ENCODE measurements at places on chromosomes 6 and 20. TPM values are rescaled to one million over a fixed set of nuclear protein-coding genes. Genes with fewer than 3 reads are reported as not detected.

Gene SKIC2
- 21.6 TPM for polyA plus RNA-seq

Gene LRRC1
- polyA plus RNA-seq, result 3.8 TPM

Gene VIP
- polyA plus RNA-seq, result not detected

GRCh38 chr6:21908161-21908848 is 314.8 kb downstream of the SOX4 start:
- no peak for DNase-seq

Gene LY6G5C
- polyA plus RNA-seq, result 2.0 TPM

DNA sequence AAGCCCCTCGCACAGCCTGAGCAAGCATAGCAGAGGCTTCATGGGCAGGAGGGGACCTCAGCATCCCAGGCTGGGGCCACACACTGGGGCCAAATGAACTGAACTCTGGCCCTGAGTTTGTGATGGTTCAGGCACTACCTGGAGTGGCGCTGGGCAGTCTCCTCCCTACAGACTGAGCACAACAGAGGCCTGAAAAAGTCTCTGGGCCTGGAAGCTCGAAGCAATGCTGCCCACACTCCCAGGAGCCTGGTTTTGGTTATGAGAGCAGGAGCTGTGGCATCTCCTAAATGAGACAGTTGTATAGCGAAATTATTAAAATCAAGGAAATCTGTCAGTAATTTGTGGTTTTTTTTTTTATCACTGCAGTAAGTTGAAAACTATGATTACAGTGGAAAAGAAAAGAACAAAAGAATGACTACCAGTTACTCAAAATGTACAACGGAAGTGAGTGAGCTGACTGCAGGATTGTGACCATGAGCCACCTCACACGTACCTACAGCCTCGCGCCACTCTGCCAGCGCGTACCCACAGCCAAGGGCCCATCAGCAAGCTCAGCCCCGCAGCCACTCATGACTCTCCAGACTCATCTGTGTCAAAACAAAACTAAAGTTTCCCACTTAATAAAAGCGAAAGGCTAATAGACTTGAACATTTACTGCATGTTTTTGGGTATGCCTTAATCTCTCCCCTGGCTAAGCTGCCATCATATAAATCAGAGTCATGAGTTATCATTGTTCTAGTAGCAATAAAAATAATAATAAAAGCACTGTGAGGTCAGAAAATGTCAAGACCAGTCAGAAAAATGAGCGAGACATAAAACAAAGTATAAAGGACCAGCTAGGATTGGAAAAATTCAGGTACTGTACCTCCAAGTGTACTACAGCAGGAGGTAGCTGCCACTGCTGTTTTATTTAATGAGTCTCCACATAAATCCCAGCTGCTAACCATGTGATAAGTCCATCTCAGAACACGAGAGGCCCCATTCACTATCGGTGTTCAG is 177.0 kb downstream of the FOXC1 start:
- peak; percentile 30 for DNase-seq

DNA sequence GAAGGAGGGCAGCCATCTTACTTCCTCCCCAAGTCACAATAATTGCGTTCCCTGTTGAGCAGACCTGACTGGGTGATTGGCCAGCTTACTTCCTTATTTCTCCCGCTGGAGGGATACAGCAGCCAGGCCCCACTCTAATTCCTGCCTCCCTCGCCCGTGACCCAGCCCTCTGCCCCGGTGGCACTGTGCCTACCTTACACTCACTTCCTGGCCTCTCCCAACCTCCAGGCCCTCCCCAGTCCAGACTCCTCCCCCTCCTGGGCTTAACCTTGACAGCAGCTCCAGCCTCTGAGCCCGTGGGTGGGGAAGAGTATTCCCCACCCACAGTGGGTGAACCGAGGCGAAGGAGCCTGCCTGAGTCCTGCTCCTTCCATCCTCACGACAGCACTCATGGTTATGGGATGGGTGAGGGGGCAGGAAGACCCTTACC is 3.0 kb downstream of the BAK1 start:
- no peak for DNase-seq

DNA sequence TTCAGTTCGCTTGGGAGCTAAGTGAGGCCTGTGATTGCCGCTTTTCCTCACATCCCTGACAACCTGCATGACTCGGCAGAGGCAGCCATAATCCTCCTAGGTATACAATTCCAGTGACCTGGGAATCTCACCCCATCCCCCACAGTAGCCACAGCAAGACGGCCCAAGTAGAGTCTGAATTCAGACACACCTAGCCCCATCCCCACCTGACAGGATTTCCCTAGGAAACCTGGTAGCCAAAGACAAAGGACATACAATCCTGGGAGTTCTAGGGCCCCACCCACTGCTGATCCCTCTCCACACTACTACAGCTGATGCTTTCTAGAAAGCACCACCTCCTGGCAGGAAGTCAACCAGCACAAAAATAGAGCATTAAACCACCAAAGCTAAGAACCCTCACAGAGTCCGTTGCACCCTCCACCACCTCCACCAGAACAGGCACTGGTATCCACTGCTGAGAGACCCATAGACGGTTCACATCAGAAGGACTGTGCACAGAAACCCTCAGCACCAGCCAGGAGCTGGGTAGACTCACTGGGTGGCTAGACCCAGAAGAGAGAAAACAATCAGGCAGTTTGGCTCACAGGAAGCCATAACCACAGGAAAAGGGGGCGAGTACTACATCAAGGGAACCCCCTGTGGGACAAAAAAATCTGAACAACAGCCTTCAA is 17.9 kb upstream of the RUNX2 start:
- no peak for DNase-seq

GRCh38 chr6:6230286-6230685 is 90.2 kb downstream of the F13A1 start:
- no peak for DNase-seq
